ENCODE measurements at places on chromosomes 2 and 18.

- H3K27ac ChIP-seq = no peak overlapping the region
- H3K36me3 ChIP-seq = no peaks in the 10 kb centered on the region
- no peak for DNase-seq
- H3K4me3 ChIP-seq = no peak overlapping the region
- no peaks in the 10 kb centered on the region for H3K4me1 ChIP-seq
Observed at GRCh38 chr18:46574000-46574742, 82.8 kb downstream of the LOXHD1 start.

DNA sequence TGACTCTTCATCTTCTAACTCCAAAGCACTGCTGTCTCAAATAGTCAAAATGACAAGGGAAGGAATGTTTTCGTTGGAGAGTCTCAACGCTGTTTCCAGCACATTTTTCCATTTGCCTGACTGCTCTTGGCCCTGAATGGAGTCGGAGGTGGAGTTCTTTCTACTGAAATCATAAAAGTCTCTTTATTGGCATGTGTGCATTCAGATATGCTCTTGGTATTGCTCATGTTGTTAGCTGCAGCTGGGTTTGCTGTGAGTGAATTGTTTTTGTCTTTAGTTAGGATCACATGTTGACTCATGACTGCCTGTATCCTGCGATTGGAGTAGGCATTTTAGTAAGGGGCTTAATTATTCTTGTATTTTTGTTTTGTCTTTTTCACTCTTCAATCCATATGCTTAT, 16.8 kb downstream of the TMEM17 start:
- no peak overlapping the region for H3K27ac ChIP-seq
- no peaks in the 10 kb centered on the region for H3K36me3 ChIP-seq
- H3K4me1 ChIP-seq = no peaks in the 10 kb centered on the region
- H3K4me3 ChIP-seq = no peak overlapping the region
- DNase-seq = no peak
- peaks cover 12% of the 10 kb centered on the region for H3K27me3 ChIP-seq

DNA sequence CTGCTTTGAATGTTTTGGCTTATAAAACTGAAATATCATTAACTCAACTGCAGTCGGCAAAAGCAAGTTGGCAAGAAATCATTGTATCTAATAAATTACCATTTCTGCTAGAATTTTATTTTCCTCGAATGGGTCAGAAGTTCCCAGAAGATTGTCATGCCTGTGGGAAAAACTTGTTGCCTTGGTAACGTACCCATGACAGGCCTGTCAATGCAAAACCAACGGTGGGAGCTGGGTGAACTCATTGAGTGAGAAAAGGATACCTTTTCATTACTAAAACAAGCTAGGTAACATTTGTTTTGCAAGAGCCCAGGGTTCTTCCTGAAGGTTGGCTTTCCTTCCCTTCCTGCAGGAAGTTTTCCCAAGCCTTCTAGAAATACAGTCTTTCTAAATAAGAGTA, 9.5 kb downstream of the PLB1 start:
- no peak for DNase-seq
- peaks cover 32% of the 10 kb centered on the region for H3K4me1 ChIP-seq
- H3K4me3 ChIP-seq = no peak overlapping the region
- H3K27me3 ChIP-seq = peaks cover 4% of the 10 kb centered on the region
- no peaks in the 10 kb centered on the region for H3K36me3 ChIP-seq

DNA sequence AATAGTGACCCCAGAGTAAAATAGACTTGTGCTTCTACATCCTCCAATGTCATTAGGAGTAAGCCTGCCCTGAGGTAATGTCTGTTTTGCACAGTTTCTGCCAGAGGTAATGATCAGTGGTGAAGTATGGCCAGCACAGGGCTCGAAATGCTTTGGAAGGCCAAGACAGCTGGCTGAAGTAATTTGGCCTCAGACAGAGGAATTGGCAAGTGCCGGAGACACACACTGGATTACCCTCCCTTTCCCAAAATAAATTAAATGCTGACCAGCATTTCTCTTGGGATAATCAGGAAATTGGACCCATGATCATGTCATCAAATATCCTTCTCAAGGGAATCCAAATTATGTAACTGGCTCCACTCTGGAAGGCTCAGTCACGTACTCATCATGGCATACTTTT, 379.0 kb upstream of the CHST9 start:
- no peak overlapping the region for H3K4me3 ChIP-seq
- DNase-seq = no peak
- no peak overlapping the region for H3K27ac ChIP-seq

DNA sequence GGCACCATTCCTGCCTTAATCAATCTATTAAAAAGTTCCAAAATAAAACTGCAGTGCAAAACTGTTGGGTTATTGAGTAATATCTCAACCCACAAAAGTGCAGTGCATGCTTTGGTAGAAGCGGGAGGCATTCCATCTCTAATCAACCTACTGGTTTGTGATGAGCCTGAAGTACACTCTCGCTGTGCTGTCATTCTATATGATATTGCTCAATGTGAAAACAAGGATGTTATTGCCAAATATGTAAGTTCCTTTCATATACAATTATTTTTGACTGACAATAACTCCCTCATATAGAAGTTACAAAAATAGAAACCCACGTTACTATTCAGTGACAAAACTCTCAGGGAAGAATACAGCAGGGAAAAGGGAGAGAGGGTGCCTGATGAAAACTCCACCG, 43.0 kb downstream of the OSGEPL1 start:
- H3K36me3 ChIP-seq = no peaks in the 10 kb centered on the region
- no peak overlapping the region for H3K27ac ChIP-seq
- no peak for DNase-seq
- H3K4me1 ChIP-seq = peaks cover 12% of the 10 kb centered on the region

GRCh38 chr2:68203587-68203986, 45.9 kb downstream of the PNO1 start:
- H3K36me3 ChIP-seq = peaks cover 21% of the 10 kb centered on the region
- no peaks in the 10 kb centered on the region for H3K27me3 ChIP-seq

DNA sequence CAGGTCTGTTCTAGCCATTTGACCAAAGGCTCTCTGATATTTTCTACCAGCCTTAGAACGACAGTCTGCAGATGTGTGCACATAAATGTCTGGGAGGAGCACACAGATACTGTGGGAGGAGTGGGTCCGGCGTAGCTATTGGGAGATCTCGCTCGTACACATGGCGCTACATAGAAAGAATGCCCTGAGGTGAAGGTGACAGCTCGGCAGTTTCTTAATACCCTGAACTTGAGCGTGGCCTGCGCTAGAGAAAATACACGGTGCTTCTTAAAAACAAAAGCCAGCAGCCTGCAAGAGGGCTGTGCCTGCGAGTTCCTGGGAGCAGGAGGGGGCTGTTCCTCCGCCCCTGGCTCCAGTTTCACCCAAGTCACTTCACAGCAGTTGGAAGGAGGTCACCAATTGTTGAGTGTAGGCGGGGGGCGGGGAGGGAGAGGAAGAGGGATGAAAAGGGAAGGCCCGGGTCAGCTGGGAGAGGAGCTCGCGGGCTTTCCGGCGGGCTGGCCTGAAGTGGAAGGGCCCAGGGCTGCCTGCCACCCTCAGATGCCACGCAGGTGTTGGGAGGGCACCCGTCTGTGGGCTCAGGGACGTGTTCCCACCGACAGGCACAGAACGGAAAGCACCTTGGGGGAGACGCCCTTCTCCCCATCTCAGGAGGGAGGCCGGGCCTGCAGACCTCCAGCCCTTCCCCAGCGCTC, 124.7 kb upstream of the ZNF516 start:
- no peak overlapping the region for H3K27ac ChIP-seq
- H3K27me3 ChIP-seq = peaks cover 32% of the 10 kb centered on the region
- H3K36me3 ChIP-seq = no peaks in the 10 kb centered on the region
- H3K4me1 ChIP-seq = peaks cover 9% of the 10 kb centered on the region
- H3K4me3 ChIP-seq = no peak overlapping the region
- no peak for DNase-seq

DNA sequence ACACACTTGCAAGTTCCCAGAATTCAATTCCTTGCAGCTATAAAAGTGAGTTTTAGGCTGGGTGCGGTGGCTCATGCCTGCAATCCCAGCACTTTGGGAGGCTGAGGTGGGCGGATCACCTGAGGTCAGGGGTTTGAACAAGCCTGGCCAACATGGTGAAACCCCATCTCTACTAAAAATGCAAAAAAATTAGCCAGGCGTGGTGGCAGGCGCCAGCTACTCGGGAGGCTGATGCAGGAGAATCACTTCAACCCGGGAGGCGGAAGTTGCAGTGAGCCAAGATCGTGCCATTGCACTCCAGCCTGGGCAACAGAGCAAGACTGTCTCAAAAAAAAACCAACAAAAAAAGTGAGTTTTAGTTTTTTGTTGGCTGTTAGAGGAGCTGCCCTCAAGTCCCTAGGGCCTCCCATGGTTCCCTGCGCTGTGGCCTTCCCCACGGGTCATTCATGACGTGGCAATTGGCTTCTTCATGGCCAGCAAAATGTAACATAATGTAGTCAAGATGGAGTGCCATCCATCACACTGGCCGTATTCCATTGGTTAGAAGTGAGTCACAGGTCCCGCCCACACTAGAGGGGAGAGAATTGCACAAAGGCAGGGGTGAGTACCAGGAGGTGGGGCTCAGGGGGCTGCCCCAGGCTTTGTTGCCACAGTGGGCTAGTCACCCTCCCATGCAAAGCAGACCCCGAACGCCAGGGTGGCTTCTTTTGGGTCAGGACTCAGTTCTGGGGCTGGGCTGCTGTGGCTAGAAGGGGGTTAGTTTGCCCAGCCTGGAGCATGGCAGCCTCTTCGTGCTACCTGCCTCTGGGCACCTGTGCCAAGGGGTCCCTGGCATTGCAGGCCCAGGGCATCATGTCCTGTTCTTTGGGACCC, 37.7 kb upstream of the INHBB start:
- H3K4me3 ChIP-seq = no peak overlapping the region
- H3K36me3 ChIP-seq = peaks cover 10% of the 10 kb centered on the region
- H3K4me1 ChIP-seq = peaks cover 19% of the 10 kb centered on the region
- no peak overlapping the region for H3K27ac ChIP-seq
- no peak for DNase-seq
- no peaks in the 10 kb centered on the region for H3K27me3 ChIP-seq

GRCh38 chr2:223735659-223736244, 101.6 kb downstream of the AP1S3 start:
- H3K4me3 ChIP-seq = no peak overlapping the region
- no peaks in the 10 kb centered on the region for H3K36me3 ChIP-seq
- no peaks in the 10 kb centered on the region for H3K4me1 ChIP-seq
- no peak for DNase-seq
- peaks cover 8% of the 10 kb centered on the region for H3K27me3 ChIP-seq

DNA sequence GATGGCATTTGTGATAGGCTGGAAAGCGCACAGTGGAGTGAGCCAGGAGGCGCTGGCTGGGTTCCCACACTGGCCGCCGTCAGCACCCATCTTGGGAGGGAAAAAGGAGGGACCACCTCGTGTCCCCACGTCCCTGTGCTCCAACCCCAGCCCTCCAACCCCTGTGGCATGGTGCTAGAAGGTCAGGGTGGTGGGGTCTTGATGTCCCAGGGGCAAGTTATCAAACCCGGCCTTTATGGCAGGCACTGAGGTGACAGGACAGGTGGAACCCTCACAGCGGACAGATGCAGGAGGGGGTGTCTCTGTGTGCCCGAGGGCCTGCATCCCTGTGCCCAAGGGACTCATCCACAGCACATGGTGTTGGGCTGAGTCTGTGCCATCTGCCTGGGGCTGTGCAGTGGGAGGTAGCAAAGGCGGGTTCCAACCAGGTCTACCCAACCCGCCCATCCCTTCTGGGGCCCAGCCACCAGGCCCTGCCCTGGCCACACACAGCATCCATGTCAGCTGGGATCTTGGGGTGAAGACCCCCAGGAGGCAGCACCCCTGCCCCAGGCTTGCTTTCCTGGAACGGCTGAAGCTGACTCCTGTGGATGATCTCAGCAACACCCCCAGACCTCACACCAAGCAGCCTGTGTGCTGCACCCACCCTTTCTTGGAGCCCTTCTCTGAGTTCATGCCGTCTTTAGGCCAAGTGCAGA, 246.1 kb downstream of the NDUFA10 start:
- H3K4me1 ChIP-seq = no peaks in the 10 kb centered on the region
- no peak for DNase-seq
- peaks cover 5% of the 10 kb centered on the region for H3K27me3 ChIP-seq
- H3K27ac ChIP-seq = no peak overlapping the region

- H3K4me3 ChIP-seq = no peak overlapping the region
- no peaks in the 10 kb centered on the region for H3K36me3 ChIP-seq
- no peak for DNase-seq
- no peak overlapping the region for H3K27ac ChIP-seq
- peaks cover 2% of the 10 kb centered on the region for H3K27me3 ChIP-seq
Observed at GRCh38 chr2:19702267-19702666, 199.5 kb downstream of the TTC32 start.

- H3K36me3 ChIP-seq = no peaks in the 10 kb centered on the region
- H3K4me3 ChIP-seq = no peak overlapping the region
- H3K27me3 ChIP-seq = no peaks in the 10 kb centered on the region
- H3K27ac ChIP-seq = no peak overlapping the region
- H3K4me1 ChIP-seq = no peaks in the 10 kb centered on the region
Observed at GRCh38 chr2:199070322-199070949, 387.3 kb downstream of the SATB2 start.

DNA sequence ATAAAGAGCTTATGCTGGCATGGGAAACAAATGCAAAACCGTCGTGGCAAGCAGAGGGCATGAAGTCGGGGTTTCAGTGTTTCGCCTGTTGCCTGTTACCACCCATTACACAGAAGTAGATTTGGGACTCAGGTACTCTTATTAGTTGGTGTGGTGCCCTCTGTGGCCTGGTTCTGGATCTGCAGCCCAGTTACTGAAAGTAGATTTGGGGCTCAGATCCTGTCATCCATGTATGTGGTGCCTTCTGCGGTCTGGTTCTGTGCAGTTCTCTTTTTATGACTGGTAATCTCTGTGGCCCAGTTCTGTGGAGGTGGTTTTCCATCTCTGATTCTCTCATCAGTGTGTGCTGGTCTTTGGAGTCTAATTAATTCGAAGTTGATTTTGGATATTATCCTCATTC, 45.2 kb downstream of the ADNP2 start:
- no peak for DNase-seq
- no peaks in the 10 kb centered on the region for H3K4me1 ChIP-seq
- no peak overlapping the region for H3K27ac ChIP-seq
- peaks cover under 1% of the 10 kb centered on the region for H3K36me3 ChIP-seq

DNA sequence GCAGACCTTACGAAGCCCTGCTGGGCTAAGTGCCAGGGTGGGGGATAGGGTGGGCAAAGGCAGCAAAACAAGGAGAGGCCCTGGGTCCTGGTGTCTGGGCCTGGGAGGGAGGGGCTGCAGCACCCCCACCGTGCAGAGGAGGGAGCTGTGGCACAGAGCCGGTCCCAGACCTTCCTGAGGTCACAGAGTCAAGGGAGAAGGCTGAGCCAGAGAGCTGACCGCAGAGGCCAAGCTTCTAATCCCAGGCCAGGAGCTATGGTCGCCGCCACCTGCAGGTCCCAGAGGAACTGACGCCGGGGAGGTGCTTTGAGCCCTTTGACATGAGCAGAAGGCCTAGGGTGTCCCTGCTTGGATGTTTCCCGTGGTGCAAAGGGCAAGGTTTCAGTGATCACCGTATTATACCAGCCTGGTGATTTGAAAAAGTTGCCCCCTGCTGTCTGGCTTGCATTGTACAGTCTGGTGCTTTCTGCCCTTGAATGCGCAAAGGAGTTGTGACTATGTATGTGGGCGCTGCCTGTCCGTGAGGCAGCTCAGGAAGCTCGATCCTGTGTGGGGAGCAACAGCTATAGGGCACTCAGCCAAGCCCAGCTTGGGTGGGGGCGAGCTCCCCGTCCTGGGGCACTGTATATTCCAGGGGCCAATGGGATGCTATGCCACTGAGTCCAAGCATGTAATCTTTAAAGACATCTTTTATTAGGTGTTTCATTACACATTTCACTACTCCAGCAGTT, 44.3 kb downstream of the EDAR start:
- H3K4me3 ChIP-seq = no peak overlapping the region
- H3K4me1 ChIP-seq = no peaks in the 10 kb centered on the region
- H3K27me3 ChIP-seq = no peaks in the 10 kb centered on the region
- H3K27ac ChIP-seq = no peak overlapping the region

- H3K36me3 ChIP-seq = no peaks in the 10 kb centered on the region
- H3K4me3 ChIP-seq = no peak overlapping the region
- H3K4me1 ChIP-seq = no peaks in the 10 kb centered on the region
- H3K27ac ChIP-seq = no peak overlapping the region
- H3K27me3 ChIP-seq = peaks cover 31% of the 10 kb centered on the region
Observed at GRCh38 chr2:65530547-65531320, 98.3 kb upstream of the SPRED2 start.
